ENCODE measurements at places on chromosomes 6 and 20.
A peak's percentile ranks its signal among the peaks of the same experiment; 100 is the strongest.

GRCh38 chr6:31958412-31958740 is 395 bp downstream of the NELFE start:
- no peak for DNase-seq

DNA sequence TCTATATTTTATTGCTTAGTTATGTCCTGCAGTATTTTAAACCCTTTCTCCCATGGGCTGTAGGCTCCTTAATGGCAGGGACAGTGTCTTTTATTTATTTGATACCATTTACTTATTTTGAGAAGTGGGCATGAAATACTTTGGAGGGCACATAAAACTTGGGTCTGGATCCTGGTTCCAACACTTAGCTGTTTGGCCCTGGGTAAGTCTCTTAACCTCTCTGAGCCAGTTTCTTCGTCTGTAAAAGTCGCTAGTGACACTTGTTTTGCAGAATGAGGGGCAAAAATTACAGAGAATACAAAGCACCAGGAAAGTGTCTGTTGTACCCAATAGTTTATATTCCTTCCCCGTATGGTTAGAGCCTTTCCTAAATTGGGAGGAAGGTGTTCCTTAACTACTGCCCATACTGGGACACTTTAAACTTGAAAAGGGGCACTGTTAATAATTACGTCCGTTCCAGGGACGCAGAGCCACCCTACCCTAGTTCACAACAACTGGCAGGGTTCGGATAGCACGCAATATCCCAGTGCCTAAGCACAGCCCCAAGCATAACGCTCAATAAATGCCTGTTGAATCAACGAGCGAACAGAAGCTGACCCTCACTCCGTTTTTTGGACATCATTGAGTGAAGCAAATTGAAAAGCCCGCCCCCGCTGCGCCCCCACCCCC is 6.0 kb upstream of the ARMC12 start:
- DNase-seq = no peak

- DNase-seq = no peak
These were observed 78.3 kb downstream of the RPP40 start for GRCh38 chr6:4925580-4925979.

DNA sequence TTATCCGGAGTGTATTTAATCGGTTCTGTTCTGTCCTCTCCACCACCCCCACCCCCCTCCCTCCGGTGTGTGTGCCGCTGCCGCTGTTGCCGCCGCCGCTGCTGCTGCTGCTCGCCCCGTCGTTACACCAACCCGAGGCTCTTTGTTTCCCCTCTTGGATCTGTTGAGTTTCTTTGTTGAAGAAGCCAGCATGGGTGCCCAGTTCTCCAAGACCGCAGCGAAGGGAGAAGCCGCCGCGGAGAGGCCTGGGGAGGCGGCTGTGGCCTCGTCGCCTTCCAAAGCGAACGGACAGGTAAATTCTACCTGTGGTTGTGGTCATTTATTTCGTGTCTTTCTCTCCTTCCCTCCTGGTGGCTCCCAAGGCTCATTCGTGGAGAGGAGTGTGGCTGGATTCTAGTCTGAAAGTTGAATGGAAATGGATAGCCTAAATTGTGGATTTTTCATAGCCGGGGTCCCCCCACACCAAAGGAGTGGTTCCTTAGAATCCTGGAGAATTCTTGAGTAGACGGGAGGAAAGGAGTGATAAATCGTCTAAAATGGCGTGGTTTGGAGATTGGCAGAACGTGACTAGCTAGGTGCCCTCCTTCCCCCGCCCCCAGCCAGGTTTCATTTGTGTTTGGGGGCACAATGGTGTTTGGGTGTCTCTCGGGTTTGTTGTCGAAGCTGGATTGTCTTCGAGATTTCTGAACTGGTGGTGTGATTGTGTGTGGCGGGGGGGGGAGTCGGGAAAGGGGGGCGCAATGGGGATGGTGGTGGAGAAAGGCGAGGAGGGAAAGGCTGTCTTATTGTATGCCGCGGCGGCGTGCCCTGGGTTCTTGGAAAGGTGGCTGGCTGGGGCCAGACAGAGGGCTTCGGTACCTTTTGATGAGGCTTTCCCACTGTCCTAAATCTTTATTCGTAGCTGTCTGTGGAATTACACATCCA is 673 bp downstream of the MARCKS start:
- no peak for DNase-seq

GRCh38 chr6:36686668-36687513 is 8.4 kb downstream of the CDKN1A start:
- no peak for DNase-seq

DNA sequence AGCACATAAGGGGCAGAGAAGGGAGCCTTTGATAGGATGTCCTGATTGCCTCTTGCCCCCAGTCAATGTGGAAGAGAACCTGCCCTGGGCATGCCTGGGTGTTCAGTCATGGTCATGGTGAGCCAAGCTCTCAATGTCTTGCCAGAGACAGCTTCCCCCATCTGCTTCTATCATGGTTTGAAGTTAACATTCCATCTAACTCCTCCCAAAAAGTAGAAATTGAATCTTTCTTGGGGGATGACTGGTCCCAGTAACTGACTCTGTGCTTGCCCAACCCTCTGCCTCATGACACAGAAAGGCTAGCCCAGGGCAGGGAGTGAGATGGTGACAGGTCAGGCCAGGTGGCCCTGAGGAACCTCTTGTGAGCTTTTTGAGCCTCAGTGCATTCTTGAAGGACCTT is 60.1 kb downstream of the ADTRP start:
- no peak for DNase-seq

GRCh38 chr6:26272171-26272637 is 92.8 kb upstream of the BTN3A2 start:
- DNase-seq = peak; percentile 59

- DNase-seq = peak; percentile 53
These were observed 97.8 kb downstream of the ANKS1A start for GRCh38 chr6:34986845-34987246.

GRCh38 chr20:63009988-63010769 is 3.4 kb upstream of the BHLHE23 start:
- DNase-seq = peak; percentile 76

DNA sequence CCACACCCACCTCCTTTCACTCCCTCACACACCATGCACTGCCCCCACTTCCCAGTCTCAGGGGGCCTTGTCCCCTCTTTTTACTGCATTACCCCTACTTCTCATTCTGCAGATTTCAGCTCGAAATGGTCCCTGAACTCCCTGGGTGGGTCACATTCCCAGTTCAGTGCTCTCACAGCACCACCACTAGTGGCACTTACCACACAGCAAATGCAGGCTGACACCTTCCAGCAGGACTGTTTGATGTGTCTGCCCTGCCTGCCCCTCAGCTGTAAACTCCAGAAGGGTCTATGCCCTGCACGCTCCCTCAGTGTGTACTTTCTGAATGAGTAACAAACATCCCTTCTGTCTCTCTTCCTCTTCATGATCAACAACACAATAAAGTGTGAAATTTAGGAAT is 4.0 kb downstream of the DYNLT1 start:
- no peak for DNase-seq

DNA sequence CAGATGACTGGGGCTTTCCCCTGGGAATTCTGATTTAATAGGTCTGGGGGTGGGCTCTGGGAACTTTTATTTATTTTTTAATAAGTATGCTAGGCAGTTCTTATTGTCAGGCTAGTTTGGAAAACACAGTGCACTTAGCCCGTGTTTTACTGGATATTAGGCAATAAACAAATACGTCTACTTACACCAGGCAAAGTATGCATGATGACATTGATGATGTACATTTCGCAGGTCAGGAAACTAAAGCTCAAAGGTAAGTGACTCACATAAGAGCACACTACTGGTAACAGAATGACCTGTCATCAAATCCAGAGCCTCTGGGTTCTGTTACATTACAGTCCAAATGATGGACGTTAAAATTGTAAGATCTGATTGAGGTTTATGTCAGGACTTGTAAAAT is 144.4 kb upstream of the EXOC2 start:
- no peak for DNase-seq

GRCh38 chr6:145749632-145750031 is 14.3 kb upstream of the EPM2A start:
- DNase-seq = no peak

- DNase-seq = peak; percentile 70
These were observed 55.0 kb upstream of the FOXC1 start for GRCh38 chr6:1554476-1555310.

DNA sequence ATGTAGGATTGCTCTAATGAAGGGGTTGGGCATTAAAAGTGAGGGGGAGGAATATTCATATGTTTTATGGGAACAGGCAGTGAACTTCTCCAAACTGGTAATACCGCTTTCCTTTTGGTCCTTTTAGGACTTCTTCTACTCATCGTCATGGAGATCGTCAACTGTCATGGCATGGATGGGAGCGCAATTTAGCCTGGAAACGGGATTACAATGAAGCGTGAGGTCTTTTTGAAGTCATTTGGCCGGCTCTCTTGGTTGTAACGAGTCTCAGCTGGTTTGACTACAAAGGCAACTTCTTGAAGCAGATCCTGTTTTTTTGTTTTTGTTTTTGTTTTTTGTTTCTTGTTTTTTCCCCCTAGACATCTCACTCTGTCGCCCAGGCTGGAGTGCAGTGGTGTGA is 1.4 kb upstream of the HLA-E start:
- no peak for DNase-seq

GRCh38 chr20:905396-905961 is 10.7 kb downstream of the ANGPT4 start:
- DNase-seq = no peak

GRCh38 chr6:72639920-72640614 is 18.2 kb downstream of the KCNQ5 start:
- no peak for DNase-seq

GRCh38 chr20:40279390-40279789 is 409.6 kb downstream of the MAFB start:
- no peak for DNase-seq

GRCh38 chr20:42391807-42392206 is 773.6 kb upstream of the CHD6 start:
- DNase-seq = no peak

- no peak for DNase-seq
These were observed 4.7 kb downstream of the ECT2L start for GRCh38 chr6:138800377-138801150.

DNA sequence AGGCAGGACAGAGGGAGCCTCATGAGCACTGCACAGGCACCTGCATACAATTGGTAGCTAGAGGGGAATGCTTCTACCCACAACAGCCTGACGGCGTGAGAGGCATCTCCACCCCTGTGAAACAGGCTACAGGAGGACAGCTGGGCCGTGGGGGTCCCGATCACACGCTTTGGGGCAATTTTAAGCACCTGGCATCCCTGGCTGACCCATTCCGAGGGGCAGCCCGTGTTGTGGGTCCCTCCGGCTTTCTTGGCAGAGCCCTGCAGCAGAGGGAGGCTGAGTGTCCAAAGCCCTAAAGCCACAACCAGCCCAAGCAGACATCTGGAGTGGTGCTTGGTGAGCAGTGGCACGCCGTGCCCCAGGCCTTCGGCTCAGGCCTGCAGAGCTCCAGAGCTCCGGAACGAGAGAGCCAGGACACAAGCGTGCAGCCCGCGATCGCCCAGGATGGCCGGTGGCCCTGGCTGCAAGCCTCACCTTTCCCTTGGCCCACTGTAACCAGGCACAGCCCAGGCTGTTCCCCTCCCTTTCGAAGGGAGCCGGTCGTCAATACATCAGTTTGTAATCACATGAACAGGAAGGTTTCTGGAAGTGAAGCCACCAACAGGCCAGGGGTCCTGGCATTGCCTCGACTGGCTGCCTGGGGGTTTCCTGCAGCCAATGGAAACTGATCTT is 81.4 kb downstream of the DLL1 start:
- DNase-seq = no peak

- DNase-seq = no peak
These were observed 131.8 kb downstream of the SCML4 start for GRCh38 chr6:107692351-107692750.

DNA sequence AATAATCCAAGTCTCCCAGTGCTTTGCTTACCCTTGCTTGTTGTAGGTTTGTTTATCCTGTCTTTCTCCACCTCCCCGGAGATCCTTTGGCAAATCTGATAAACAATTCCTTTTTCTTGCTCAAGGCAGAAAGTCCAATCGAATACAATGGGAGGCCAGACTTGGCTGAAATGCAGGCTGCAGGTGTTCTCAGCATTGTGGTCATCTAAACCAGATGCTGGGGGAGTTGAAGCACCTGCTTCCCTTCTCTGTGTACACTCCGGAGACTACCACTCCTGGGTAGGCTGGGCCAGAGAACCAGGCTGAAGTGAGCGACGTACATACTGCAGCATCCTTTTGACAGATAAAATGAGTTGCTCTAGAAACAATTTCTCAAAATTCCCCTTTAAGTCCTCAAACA is 82.6 kb upstream of the PREP start:
- no peak for DNase-seq

GRCh38 chr6:92479831-92480230 is 939.5 kb downstream of the EPHA7 start:
- DNase-seq = no peak

DNA sequence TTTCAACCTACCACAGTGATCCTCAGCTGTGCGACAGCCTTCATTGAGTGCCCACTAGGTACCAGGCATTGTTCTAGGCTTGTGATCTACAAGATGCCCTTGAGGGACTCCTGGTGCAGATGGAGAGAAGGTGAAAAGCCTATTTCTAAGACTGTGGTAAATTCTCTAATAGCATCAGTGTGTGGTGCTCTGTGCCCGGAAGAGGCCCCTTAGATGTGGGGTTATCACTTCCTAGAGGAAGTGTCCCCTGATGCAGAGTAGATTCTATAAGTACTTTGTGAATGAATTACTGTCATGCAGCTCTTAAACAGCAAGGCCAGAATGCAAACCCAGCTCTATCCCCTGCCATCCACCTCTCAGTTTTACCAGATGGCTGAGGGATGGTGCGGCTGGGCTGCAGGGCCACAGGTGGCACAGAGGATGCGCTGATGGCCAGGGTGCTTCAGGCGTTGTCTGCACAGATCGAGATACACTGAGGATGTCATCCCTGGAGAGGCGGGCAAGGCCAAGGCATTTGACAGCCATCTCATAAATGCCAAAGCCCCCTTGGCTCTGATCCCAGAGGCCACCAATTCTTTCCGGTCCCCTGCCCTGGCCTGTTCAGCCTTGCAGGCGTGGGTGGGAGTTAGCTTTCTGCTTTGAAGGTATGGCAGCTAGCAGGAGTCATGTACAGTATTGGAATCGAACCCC is 96.7 kb downstream of the TOX2 start:
- DNase-seq = no peak

All from stimulated activated CD4-positive, alpha-beta T cell treated with anti-CD3 and anti-CD28 coated beads, Interleukin-1b, Interleukin-23, amount 100 ng/mL, for 48 hours (primary cell).